Stimulated activated naive CD8-positive, alpha-beta T cell treated with anti-CD3 and anti-CD28 coated beads, Interleukin-15, Interleukin-2, amounts not matched to agents 100 U/mL and 50 U/mL, for 24 hours (primary cell): ENCODE measurements at places on chromosomes 7 and 10.

DNA sequence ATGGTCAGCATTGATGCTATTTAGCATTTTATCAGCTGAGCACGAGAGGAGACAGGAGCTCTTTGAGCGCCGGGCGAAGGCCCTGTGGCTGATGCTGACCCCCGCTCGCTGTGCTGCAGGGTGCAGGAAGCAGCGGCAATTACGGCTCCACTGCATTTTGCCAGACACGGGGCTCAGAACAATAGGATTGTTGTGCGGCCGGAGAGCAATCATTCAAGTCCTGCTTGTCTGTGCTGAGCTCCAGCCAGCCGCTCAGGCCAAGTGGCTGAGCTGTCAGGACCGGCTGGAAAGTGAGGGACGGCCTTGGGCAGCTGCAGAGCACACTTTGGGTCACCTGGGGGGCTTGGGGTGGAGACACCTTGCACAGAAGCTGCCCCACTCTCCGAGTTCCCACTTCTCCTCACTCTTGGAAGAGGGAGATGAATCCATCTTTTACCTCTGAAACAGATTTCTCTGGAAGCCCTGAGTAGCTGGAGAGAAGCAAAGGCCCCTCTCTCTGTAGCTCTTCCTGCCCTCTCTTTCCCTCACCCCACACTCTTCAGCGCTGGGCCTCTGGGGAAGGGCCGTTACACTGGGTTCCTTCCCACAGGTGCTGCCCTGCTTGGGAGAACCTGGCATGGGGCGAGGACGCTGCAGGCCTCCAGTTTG, 17.3 kb upstream of the ADARB2 start:
- DNase-seq: no peak

GRCh38 chr10:93968540-93968945, 25.2 kb upstream of the PLCE1 start:
- DNase-seq: no peak

- DNase-seq: no peak
These were observed 143.0 kb downstream of the RPS24 start for GRCh38 chr10:78176320-78177317.

DNA sequence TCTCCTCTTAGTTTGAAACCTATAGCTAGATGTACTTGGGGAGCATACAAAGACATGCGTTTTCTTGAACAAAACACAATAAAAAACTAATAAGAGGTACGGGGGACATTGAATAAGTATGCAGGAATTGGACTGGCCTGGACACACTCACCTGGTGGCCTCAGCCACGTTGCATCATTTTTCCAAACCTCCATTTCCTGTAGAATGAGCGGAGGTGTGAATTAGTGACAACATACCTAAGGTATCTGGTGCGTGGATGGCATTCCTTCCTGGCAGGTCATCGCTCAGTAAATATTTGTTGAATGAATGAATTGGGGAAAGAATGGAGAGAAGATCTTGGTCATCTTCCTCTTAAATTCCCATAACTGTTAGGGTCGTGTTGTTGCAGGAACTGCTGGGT, 103.2 kb upstream of the CTBP2 start:
- DNase-seq: no peak

- no peak for DNase-seq
These were observed 54.9 kb upstream of the UNC5B start for GRCh38 chr10:71157435-71157834.

- DNase-seq: no peak
These were observed 66.5 kb upstream of the TCF7L2 start for GRCh38 chr10:112883360-112884178.

DNA sequence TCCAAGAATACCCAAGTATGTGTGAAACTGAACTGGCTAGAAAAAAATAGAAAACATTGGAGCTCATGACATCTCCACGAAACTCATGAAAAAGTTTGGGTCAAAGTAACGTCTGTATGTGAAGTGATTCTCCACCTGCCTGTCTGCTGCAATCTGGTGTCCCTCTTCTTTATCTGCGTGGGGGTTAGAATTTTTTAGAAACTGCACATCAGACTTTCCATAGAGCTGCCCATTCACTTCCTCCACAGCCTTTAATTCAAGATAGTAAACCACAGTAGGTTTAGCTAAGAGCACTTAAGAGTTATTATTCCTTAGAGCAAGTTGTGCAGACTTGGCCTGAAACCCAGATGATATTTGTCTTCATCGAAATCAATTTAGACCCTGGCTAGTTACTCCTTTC, 55.3 kb downstream of the SCIN start:
- no peak for DNase-seq
